ENCODE measurements at places on chromosomes 1 and 21.
A peak's percentile ranks its signal among the peaks of the same experiment; 100 is the strongest.

- no peak for DNase-seq
Measured at GRCh38 chr21:39663742-39664492, 51.2 kb downstream of the B3GALT5 start.

GRCh38 chr1:222861062-222861461 lies 46.2 kb downstream of the DISP1 start:
- DNase-seq = no peak

- DNase-seq = peak; percentile 69
Measured at GRCh38 chr21:45386728-45387371, 18.1 kb upstream of the COL18A1 start.

DNA sequence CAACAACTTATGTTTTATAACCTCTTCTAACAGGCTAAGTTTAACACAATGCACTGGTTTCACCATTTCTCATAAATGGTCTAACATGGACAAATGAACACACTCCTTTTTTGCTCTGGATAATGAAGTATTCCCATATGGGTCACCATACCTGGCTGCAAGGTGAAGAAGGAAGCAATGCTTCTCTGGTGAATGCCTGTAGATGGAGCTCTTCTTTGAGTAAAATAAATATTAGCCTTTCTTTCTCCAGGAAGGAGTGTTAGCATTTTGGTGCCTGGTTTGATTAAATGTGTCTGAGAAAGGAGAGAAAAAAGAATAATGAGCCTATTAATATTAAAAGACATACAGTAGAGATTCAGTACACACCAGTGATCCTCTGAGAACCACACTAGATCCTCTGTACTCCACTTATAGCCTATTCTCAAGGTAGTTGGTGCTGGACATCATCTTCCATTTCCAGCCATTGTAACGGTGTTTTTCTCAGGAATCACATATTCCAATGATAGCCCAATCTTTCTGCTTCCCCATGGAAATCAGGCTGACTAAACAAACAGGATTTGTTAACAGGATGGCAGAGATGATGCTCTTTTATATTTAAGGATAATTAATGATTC lies 17.6 kb downstream of the MTFR1L start:
- no peak for DNase-seq

- no peak for DNase-seq
Measured at GRCh38 chr1:29543586-29543985, 307.3 kb downstream of the PTPRU start.

DNA sequence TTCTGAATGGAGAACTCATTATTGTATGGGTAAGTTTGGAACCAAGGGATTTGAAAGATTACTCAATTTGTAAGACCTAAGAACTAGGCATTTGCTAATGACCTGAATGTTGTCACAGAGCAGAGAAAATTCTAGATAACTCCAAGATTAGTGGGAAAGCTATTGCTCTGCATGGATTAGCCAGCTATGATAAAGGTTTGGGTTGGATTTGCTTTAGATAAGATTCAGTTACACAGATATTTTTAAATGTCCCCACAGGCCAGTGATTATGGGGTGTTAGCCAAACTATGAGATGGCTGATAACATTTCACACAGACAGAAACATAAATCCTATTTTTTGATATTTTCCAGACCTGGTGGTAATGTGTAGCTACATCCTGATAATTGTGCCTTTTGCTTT lies 88.2 kb downstream of the NTPCR start:
- DNase-seq = no peak

DNA sequence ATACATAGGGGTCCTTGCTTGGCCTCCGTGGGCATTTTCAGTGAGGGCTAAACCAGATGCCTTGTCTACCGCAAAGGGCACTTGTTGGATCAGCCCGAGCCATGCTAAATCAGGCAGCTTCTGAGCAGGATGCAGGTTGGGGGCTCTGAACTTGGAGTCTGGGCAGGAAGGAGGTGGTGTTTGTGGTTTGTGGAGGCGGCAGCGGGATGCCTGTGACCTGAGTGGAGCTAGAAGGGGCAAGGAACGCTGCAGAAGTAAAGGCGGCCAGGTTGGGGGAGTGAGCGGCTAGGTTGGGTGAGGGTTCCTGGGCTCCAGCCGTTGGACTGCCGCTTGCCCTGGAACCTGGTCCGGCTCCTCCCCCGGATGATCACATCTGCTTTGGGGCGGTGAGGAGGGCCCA lies 183.9 kb downstream of the CAMTA1 start:
- no peak for DNase-seq

DNA sequence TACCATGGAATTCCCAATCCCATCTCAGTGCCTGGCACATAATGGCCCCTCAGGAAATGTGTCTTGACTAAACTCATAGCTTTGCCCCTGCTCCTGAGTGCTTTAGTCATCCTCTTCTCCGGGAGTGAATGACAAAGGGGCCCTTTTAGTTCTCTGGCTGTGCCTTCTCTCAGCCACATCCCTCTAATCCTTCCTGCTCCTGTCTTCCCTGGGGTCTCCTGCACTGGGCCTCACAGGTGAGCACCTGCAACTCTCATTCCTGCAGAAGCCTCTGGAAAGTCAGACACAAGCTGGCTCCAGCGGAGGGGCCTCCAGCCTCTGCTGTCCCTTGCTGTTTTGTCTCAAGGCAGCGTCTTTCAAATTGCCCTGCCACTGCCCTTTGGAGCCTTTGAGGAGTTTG lies 14.0 kb upstream of the ETV3L start:
- DNase-seq = no peak

GRCh38 chr1:78673120-78673519 lies 23.5 kb downstream of the IFI44 start:
- DNase-seq = no peak

- DNase-seq = peak; percentile 39
Measured at GRCh38 chr1:96519851-96520578, 201.6 kb upstream of the PTBP2 start.

DNA sequence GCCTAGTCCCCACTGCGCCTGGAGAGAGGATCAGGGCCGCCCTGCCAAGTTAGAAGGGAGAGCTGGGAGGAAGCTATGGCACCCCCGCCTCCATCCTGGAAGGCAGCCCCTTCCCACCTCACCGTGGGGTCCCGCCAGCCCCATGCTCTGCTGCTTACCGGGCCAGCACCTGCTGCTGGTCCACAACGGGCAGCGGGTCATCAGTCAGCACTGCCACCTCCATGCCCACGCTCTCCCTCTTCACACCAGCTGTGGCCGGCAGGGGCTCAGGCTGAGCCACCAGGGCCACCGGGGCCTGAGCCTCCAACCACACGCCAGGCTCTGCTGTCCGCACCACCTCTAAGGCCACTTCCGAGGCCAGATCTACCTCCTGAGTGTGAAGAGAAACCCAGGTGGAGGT lies 23.5 kb upstream of the DDOST start:
- DNase-seq = no peak

DNA sequence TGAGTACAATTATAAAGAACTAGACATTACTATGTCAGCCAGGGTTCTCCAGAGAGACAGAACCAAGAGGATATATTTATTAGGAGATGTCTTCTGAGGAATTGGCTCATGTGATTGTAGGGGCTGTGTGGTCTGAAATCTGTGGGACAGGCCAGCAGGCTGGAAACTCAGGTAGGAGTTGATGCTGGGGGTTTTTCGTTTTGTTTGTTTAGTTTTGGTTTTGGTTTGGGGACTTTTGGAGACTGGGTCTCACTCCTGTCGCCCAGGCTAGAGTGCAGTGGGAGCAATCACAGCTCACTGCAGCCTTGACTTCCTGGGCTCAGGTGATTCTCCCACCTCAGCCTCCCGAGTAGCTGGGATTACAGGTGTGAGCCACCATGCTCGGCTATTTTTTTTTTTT lies 132.9 kb upstream of the ERRFI1 start:
- no peak for DNase-seq

DNA sequence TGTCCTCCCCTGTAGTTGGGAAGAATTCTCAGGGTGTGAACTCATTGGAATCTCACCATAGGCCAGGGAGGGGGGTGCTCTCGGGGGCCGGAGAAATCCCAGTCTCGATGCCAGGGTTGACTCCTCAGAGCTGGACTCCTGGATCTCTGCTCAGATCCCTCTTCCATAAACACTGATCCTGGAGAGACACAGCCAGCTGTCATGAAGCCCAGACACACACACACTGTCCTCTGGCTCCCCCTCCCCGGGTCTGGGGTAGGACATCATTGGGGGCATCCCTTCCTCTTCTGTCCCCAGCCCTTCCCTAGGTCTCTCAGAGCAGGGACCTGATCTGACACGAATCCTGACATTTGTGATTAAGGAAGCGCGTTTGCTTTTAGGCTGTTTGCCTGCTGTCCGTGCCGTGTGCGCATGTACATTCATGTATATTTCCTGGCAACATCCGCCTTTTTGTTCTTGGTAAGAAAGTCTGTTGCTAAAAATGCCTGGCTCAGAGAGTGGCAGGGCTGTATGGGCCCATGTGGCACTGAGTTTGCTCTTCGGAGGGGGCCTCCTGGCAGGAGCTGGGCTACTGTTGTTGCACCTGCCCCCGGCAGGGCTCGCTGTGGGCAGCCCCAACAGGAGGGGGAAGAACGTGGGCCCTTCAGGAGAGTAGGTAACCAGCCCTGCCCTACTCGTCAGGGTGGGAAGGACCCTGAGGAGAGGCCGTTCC lies 45.4 kb upstream of the SELENON start:
- DNase-seq = no peak

GRCh38 chr1:61132176-61132638 lies 49.8 kb downstream of the NFIA start:
- DNase-seq = no peak

DNA sequence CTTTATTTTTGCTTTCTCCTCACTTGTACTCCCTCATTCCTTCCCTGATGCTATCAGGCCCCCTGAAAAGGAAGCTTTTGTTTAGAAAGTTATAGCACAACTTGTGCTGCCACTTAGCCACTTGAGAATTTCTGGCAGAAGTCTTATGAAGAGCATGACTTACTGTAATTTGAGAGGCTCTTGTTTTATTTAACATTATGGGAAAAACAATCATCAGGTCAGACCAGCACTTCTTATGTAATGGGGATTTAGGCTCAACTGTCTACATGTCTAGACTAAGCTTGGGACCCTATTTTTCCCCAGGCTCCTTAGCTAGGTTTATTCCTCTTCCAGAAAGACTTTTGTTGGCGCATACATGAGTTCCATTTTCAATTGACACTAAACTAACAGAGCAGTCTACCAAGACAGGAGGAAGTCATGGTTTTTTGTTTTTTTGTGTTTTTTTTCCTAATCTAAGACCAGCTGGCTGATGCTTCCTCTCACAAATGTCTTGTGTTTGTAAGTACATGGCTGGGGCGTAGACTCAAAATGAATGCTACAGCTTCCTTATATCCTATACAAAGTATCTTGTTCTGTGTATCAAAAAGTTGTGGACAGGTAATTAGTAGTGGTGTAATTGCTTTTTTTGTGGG lies 31.5 kb downstream of the TNFSF4 start:
- no peak for DNase-seq

DNA sequence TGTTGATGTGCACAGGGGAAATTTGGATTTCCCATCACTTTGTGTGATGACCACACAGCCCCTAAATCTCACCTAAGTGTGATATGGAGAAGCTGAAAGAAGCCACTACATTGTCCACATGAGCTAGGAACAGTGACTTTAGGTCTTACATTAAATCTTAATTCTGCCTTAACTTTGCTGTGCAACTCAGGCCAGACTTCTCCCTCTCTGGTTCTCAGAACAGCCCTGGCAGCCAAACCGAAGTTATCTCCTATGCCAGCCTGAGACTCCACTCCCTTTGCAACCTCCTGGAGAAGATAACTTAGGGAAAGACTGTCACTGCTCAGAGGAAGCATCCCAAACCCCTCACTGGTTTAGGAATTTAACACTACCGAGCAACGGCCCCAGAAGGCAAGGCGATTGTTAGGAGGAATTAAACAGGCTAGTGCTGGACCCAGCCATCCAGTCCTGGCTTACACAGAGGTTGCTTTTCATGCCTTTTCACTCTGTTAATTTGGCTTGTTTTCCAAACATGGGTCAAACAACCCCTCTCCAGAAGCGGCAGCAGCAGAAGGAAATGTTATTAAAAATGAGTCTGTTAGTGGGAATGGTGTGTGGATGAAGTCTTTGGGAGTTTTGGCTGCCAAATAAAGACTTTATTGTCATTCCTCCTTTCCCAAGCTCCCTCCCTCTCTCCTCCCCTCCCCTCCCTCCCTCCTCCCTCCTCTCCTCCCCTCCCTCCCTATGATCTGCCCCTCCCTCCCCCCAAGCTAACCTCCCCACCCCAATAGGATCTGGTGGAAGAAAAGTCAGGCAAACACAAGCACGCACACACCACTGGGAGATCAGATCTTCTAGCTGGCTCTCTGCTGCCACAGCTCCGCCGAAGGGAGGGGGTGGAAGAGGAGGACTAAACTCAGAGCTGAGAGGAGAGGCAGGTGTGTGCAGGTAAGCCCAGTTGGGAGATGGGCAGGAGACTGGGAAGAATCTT lies at the start of gene PRELP:
PRELP (plus strand) TSS at position 795 of the 970 bp plus-strand sequence. CDS start 7,379 bp downstream, outside the sequence.
- peak; percentile 25 for DNase-seq

- no peak for DNase-seq
Measured at GRCh38 chr21:36615274-36615964, 83.5 kb upstream of the SIM2 start.

All from fibroblast of skin of left quadriceps (primary cell).